ENCODE measurements at places on chromosomes 4 and X. TPM values are rescaled to one million over a fixed set of nuclear protein-coding genes. Genes with fewer than 3 reads are reported as not detected.

RBM46 gene
- total RNA-seq, result 0.04 TPM

DOK7 gene
- total RNA-seq, result 4.5 TPM

TMPRSS11A gene
- total RNA-seq, result not detected

RNF175 gene
- total RNA-seq, result 1.0 TPM

GLRA2 gene
- total RNA-seq, result not detected

LDB2 gene
- total RNA-seq, result 0.46 TPM

POU4F2 gene
- not detected for total RNA-seq

CYLC1 gene
- not detected for total RNA-seq

GPR119 gene
- total RNA-seq, result not detected

MGST2 gene
- 29.8 TPM for total RNA-seq

STBD1 gene
- total RNA-seq, result 7.4 TPM

H2BW2 gene
- total RNA-seq, result not detected

SSX4B gene
- total RNA-seq, result not detected

NPY2R gene
- not detected for total RNA-seq

P2RY10 gene
- not detected for total RNA-seq

FGFR3 gene
- 3.2 TPM for total RNA-seq

LUZP4 gene
- total RNA-seq, result not detected

DCAF16 gene
- 26.8 TPM for total RNA-seq

ATP8A1 gene
- 2.5 TPM for total RNA-seq

GRCh38 chr4:124409044-124409443, 303.5 kb downstream of the ANKRD50 start:
- DNase-seq, result no peak

- DNase-seq, result no peak
Observed at GRCh38 chr4:124429746-124430250, 282.7 kb downstream of the ANKRD50 start.

DNA sequence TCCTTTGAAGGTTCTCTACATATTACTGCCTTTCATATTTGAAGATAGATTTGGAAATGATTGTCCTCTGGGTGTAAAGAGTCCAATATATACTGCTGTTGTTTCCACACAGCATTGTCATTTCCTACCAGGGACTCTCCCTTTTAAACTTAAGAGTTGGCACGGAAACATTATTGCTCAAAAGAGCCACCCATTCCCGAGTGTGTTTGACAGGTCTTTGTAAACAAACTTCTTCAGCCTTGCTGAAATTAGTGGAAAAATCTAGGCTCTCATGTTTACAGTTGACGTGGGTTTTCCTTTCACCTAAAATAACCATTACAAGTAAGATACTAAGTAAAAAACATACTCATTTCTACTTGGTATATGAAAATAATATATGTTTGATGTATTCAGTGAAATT, 111.4 kb upstream of the LIMCH1 start:
- DNase-seq, result no peak

- no peak for DNase-seq
Observed at GRCh38 chr4:67879486-67879885, 4.3 kb downstream of the TMPRSS11D start.

- DNase-seq, result no peak
Observed at GRCh38 chr4:30929649-30930048, 209.5 kb downstream of the PCDH7 start.

DNA sequence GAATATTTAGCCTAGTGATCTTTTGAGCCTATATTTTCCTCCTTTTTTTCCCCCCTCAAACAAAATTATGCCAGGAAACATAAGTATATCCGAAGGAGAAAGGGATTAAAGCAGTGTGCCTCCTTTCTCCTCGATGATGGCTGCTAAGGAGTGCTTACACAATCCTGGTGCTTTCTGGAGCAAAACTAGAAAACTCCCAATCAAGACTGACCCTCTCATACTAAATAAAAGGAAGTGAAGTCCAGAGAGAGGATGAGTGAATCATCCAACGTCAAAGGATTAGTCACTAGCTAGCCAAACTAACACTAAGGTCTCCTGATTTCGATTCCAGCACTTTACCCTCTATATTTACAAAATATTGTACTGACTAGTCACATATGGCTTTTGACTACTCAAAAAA, 146.8 kb downstream of the PPP3CA start:
- DNase-seq, result peak; percentile 89

DNA sequence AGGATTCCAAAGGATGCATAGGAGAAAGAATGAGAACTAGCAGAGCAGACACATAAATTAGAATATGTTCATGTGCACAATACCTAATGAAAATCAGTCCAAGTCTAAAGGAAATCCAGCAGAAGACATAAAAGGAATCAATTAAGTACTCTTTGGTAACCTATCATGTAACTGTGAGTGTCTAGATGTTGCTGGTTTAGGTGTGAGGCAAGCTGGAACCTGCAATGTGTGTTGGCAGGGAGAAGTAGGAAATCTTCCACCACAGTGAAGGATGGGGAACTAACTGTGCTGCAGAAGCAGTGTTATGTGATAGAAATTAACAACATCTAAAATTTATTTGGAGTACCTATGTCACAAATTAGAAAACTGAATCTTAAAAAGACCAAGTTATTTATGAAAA, 330.8 kb upstream of the DKK2 start:
- no peak for DNase-seq

DNA sequence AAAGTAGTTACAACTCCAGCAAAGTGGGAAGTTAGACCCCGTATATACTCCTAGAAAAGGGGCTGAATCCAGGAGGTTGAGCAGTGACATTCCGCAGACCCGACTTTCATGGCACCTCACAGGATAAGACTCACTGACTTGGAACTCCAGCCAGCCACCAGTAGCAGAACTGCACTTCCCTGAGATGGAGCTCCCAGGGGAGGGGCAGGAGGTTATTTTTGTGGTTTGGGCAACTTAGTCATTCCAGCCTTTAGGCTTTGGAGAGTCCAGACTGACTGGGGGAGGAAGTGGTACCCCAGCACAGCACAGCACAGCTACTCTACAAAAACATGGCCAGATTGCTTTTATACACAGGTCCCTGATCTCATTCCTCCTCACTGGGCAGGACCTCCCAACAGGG, 319.1 kb downstream of the PCDH19 start:
- peak; percentile 29 for DNase-seq

DNA sequence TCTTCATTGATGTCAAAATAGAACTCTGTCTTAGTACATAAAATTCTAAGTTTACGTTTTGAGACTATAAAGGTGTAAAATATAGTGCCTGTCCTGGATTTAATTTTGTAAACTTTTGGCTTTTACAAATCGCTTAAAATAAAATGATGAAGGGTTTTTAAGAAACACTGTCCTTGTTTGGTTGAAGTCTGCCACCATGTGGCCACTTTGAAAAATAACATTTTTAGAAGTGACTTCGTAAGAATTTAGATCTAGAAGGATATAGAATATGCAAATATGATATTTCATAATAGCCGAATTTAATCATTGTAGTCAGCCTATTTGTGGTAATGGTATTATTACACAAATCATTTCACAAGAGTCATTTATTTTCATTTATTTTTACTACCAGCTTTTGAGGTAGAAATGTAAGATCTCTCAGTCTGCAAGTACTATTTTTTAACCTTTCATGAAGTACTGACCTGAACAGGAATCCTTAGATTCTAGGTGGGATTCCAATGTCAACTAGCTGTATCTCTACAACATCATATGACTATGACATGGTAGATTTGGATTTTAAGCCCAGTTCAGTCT, 31.0 kb upstream of the FAT4 start:
- DNase-seq, result no peak

- no peak for DNase-seq
Observed at GRCh38 chr4:114479595-114479994, 119.0 kb upstream of the UGT8 start.

GRCh38 chrX:7100022-7100421, 47.5 kb upstream of the STS start:
- no peak for DNase-seq

GRCh38 chrX:10074241-10074941, 82.4 kb upstream of the CLCN4 start:
- no peak for DNase-seq

DNA sequence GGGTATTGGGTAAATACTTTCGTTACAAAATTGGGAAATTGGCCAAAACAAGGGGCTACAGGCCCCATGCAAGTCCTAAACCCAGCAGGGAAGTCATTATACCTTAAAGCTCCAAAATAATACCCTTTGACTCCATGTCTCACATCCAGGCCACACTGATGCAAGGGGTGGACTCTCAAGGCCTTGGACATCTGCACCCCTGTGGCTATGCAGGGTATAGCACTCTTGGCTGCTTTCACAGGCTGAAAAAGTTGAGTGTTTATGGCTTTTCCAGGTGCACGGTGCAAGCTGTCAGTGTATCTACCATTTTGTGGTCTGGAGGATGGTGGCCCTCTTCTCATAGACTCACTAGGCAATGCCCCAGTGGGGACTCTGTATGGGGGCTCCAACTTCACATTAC, 326.5 kb downstream of the TEX13C start:
- no peak for DNase-seq

GRCh38 chr4:79987401-79987800, 85.6 kb downstream of the ANTXR2 start:
- no peak for DNase-seq

GRCh38 chr4:25088093-25088952, 57.6 kb upstream of the LGI2 start:
- DNase-seq, result no peak

GRCh38 chr4:37236165-37236564, 8.4 kb upstream of the NWD2 start:
- no peak for DNase-seq

- DNase-seq, result no peak
Observed at GRCh38 chr4:7384929-7385890, 49.5 kb downstream of the PSAPL1 start.

DNA sequence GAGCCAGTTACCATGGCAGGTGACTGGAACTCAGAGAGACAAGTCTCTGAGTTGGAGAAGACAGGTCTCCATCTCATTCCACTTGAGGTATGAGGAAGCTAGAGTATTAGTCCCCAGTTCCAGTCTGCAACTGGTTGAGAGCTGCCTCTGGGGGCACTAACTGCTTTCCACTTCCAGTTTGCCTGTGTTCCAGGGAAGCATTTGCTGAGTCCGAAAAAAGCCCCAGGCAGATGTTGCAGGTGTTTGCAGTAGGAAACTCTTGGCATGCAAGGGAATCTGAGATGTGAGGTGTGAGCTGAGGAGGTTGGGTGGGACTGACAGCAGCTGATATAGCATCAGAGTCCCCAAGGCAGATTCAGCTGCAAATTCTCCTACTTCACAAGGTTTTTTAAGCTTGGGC, 272.2 kb upstream of the CASK start:
- no peak for DNase-seq

DNA sequence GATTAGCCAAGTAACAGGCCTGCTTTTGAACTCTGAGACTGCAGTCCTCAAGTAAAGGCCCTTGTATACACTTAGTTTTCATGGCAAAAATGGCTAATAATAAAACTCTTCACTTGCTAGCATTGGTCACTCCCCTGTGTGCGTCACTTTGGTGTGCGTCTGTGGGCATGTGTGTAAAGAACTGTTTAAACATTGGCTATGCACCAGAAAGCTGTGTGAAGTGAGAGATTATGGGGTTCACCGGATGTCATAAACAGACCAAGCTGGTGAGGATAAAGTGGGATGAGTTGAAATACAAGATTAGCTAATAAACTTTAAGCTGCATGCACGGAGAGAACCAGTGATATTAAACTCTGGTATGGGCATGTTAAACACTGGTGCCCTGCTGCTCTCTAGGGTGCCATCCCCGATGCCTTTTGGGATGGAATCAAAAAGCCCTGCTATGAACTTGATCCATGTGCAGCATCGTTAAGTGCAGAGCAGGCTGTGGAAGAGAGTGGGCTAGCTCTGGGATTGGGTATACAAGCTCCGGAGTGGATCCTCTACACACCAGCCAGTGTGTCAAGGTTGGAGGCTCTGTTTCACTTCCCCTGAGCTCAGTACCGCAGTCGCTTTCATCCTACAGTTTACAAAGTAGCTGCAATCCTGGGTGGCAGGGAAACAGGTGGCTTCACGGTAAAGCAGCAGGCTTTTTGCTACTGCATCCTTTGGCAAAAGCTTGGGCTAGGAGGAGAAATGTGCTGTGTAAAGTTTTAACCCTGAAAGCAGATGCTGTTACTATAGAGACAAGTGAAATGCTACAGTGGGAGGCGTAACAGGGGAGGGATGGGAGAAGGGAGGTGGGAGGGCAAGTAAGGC, 108.3 kb upstream of the SLC4A4 start:
- no peak for DNase-seq

DNA sequence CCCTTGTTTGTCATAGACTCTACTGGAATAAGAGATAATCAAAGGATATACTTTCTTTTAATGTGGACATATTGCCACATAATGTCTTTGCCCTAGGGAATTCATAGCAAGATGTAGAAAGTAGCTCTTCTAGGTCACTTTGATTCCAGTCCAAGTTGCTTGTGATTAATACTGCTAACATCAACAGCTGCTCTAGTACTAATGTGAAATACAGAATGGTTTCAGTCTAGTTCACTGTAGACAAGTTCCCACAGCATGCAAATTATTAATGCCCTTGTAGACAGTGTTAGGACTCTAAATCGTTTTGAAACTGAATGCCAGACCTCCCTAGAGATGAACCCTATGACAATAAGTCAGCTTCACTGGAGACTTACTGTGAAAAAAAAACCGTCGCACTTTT, 494.6 kb upstream of the ATOH1 start:
- no peak for DNase-seq

DNA sequence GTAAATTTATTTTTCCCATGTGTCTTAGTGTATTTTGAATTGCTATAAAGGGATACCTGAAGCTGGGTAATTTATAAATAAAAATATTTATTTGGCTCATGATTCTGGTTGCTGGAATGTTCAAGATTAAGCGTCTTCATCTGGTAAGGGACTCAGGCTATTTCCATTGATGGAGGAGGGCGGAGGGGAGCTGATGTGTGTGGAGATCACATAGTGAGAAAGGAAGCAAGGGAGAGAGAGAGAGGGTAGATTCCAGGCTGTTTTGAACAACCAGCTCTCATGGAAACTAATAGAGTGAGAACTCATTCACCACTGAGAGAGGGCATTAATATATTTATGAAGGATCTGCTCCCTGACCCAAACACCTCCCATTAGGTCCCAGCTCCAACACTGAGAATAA, 39.6 kb upstream of the ADGRL3 start:
- DNase-seq, result no peak

DNA sequence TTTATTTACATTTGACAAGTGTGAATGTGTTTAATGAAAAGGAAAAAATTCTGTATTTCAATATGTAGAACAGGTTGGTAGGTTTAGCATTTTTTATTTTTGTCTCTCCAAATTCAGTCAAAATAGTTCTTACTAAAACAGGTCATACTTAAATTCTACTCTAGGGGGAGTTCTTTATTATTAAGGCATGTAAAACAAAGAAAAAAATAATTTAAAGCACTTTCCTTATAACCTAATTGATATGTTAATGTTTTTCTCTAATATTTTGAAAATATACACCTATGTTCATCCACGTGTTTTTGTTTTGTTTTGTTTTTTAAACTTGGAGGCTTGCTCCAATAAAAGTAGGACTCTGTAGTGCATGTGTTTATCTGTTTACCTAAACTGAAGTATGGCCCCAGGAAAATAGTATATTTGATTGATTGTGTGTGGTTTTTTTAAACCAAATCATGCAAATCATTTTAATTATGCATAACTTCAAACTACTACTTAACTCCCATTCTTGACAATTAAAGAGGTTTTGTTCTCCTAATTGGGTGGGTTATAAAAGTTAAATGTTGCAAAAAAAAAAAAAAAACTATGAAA, 562.7 kb downstream of the RPA4 start:
- no peak for DNase-seq

GRCh38 chrX:103782640-103783039, 6.0 kb downstream of the PLP1 start:
- DNase-seq, result no peak

GRCh38 chr4:153156263-153156662, 48.0 kb upstream of the TRIM2 start:
- DNase-seq, result no peak
